ENCODE measurements at places on chromosomes 3 and 15.

DNA sequence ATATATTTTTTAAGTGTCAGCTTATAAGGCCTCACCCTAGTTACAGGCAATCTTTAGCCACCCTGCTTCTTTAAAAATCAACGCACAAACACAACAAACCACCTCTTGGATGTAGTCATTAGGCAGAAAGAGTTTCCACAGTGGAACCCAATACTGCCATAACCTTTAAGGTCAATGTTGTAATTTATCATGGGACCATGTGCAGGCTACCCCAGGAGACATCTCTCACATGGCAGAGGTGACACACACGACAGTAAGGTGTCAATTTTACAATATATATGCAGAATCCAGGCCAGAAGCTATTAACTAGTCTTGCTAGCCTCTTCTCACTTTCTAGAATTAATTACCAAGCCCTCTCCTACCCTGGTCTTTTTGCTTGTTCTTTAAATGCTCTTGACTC is 336.5 kb downstream of the MAGI1 start:
- no peak for DNase-seq

GRCh38 chr3:72517921-72518424 is 330.3 kb downstream of the SHQ1 start:
- DNase-seq: peak; percentile 69

GRCh38 chr3:12560505-12561190 is 3.8 kb downstream of the MKRN2 start:
- DNase-seq: no peak

- DNase-seq: no peak
Observed at GRCh38 chr3:53473422-53473821, 21.0 kb upstream of the CACNA1D start.

GRCh38 chr3:168974617-168975403 is 688.7 kb downstream of the MECOM start:
- DNase-seq: no peak

DNA sequence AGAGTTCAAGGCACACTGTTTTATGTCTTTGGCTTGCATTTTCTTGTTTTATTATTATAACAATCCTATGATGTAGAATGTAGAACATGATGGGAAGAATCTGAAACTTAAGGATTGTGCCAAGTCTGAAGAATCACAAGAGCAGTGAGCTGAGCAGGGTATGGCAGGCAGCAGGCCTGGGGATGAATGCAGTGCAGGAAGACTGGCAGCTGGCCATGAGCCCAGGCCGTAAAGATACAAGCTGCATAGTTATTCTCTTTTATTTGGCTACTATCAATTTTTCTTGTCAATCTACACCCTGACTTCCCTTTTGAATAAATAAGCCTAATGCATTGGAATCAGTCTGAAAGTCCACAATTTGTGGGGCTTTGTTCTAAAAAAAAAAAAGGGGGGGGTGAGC is 89.6 kb upstream of the ARPP21 start:
- no peak for DNase-seq

Data from stomach (tissue), 19 donors.